ENCODE measurements at places on chromosomes 12 and 14.

- no peak for DNase-seq
These were observed 9.6 kb downstream of the BAG5 start for GRCh38 chr14:103552846-103553210.

DNA sequence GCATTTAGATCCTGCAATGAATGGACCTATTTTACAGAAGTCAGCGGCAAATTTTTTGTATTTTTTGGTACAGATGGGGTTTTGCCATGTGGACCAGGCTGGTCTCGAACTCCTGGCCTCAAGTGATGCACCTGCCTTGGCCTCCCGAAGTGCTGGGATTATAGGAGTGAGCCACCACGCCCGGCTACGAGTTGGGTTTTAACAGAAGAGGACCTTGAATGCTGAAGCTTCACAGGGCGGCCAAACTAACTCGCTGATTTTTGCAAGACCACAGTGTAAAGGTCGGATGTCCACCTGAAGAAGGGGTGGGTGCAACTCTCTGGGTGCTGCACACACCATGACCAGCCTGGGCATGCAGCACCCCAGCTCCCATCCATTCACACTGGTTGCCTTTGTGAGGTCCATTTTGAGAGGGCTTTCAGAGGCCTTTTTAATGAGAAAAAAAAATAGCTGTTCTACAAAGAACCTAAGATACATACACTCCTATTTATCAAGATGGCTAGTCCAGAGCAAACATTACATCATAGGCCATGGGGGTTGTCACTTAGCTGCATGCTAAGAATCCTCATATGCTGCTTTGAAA lies 21.6 kb upstream of the CDK2AP1 start:
- no peak for DNase-seq

GRCh38 chr14:24879661-24880386 lies 170.1 kb downstream of the STXBP6 start:
- DNase-seq = no peak

DNA sequence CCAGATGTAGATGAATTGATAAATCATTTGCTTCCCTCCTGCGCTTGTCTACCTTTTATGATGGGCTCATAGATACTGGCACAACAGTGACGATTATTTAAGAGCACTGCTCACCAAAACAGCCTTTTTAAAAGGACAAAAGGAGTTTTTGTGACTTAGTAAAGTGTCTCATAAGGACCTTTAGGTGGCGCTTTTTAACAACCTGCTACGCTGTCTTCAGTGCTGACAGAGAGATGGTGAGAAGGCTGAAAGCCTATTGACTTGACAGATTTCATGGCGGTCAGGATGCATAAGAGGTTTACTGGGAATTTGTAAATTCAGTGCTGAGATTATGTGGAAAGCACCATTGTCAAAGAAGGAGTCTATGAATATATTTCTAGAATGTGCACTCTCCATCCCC lies 87.6 kb downstream of the SLC15A5 start:
- no peak for DNase-seq

GRCh38 chr12:126160912-126161311 lies 1095.7 kb downstream of the AACS start:
- DNase-seq = no peak

- no peak for DNase-seq
These were observed 214.9 kb downstream of the ZFP36L1 start for GRCh38 chr14:68577802-68578541.

DNA sequence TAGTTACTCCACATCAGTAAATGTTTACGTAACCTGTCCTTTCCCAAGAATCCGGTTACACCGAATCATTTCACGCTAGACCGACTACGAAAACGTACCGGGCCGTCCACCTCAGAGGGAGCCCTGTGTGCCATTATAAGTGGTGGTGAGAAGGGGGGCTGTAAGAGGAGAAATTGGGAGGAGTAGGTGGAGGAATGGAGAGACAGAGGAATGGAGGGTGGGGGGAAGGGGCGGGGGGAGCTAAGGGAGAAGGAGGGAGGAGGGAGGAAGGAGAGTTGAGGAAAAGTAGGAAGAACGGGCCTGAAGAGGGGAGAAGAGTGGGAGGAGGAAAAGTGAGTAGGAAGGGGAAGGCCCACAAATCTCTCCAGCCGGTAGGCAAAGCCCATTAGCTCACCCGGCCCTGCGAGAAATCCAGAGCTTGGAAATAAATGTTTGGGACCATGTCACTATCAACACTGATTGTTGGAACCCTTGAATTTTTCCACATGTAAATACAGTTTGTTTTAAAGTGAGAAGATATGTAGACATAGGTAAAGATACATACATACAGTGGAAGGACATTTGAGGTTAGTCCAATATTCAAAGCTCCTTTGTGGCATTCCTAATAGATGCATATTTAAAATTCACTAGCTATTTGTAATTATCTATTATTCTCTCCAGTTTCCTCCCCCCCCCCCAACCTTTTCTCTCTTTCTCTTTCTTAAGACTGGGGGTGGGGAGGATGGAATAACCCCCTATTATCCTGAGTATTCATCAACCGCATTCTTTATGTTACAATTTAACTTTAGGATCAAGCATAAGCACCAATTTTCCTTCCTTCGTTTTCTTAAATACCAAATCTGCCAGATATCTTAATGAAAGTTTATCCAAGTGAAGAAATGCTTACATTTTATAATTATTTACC lies 2.1 kb upstream of the FOXG1 start:
- DNase-seq = no peak

DNA sequence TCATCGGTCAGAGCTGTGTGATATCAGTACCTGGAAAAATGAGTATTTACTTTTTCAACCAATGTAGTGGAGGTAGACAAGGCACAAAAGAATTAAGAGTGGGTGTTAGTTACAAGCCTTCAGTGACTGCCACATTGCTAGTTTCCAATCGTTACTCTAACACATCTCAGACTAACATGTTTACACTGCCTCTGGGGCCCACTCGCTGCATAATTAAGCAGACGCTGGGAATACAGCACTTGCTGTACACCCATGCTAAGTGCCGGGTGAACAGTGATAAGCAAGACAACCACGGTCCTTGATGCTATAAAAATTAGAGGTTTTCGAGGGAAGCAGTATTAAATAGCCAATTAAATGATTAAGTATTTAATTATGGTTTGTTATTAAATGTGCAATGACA lies 1147.6 kb downstream of the AACS start:
- no peak for DNase-seq

DNA sequence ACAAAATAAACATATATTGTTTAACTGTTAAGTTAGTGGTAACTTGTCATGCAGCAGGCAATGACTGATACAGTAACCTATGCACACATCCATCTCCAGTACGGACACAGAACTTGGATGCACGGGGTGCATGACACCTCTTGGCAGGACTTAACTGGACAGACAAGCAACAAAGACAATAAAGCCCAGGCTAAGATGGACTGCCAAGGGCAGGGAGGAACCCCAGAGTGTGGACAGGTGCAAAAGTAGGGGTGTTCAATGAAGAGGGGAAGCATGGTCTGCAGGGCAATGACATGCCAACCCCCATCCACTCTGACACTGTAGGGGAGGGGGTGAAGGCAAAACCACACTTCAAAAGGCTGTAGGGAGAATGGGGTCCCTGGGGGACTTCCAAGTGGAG lies 11.7 kb downstream of the SSH1 start:
- DNase-seq = no peak

DNA sequence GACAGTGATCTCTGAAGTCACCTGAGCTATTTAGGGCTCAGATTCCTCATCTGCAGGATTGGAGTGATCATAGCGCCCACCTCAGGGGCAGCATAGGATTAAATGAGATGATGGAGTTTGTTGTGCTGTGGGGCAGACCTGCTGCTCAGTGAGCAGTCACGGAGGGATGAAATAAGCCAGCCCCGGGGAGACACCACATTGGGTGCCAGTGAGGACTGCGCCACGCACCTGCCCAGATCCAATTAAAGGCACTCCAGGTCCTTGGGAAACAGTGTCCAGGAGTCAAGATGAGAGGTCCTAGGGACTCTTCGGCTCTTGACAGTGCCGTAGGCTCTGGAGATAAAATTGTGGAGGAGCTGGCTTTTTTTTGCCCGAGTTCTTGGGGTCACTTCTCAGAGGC lies 166.2 kb downstream of the ADGRD1 start:
- no peak for DNase-seq

- DNase-seq = no peak
These were observed 405.2 kb upstream of the FLRT2 start for GRCh38 chr14:85124631-85125290.

GRCh38 chr14:42854061-42854460 lies 1247.4 kb downstream of the LRFN5 start:
- no peak for DNase-seq

GRCh38 chr12:513446-513845 lies 53.7 kb downstream of the B4GALNT3 start:
- DNase-seq = no peak

GRCh38 chr14:53278602-53279506 lies 125.7 kb upstream of the DDHD1 start:
- no peak for DNase-seq

DNA sequence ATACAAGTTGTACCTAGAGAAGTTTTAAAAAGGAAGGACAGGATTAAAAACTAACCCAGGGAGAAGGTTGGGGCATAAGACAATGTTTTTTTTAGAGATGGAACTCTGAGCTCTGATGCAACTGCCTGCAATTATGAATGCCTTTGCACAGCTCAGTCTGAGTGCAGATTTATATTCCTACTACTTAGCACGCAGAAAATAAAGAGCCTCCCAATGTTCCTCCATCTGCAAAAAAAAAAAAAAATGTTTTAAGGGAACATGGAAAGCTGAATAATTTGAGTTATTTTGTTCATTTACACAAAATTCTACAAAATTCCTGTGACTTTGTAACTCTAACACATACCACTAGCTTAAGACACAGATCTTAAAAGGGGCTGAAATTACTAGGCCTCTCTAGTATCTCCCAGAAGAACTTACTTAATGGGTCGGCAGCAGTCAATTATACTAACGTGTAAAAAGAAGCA lies 15.7 kb downstream of the CLIP1 start:
- no peak for DNase-seq

GRCh38 chr14:75711105-75711795 lies 50.2 kb downstream of the TTLL5 start:
- DNase-seq = no peak

- DNase-seq = no peak
These were observed 53.0 kb downstream of the SAV1 start for GRCh38 chr14:50615056-50615455.

GRCh38 chr12:6080149-6081045 lies 44.1 kb downstream of the VWF start:
- no peak for DNase-seq

DNA sequence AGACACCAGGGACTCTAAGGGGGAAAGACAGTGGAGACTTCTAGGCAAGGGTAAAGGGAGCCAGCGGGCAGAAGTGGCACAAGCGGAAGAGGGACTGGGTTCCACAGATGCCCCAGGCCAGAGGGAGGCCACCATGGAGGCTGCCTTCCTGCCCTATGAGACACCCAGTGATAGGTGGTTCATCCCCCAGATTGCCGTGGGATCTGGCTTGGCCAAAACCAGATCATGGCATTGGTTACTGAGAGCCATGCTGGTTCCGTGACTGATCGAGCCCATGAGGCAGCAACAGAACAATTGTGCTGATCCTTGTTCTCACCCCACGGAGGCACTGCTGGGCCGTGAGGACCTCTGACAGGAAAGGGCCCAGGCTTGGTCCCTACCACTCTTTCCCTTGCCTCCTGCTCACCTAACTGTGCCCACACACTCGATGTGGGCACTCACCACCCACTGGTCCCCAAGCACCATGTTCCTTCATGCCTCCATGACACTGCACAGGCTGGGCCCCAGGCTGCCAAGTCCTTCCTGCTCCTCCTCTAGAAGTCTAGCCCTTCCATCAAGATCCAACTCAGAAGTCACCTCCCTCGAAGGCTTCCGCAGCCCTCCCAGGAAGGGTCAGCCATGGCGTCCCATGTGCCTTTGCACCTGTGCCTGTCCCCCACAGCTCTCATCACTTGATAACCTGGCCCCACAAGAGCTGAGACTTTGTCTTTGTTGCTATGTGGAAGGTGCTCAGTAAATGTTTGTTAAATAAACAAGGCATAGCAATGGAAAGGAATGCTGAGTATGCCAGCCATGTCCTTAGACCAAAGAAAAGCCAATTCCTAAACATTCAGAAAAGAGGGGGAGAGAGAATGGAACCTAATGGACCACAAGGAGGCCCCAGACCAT lies 7.3 kb downstream of the KRT79 start:
- DNase-seq = no peak

DNA sequence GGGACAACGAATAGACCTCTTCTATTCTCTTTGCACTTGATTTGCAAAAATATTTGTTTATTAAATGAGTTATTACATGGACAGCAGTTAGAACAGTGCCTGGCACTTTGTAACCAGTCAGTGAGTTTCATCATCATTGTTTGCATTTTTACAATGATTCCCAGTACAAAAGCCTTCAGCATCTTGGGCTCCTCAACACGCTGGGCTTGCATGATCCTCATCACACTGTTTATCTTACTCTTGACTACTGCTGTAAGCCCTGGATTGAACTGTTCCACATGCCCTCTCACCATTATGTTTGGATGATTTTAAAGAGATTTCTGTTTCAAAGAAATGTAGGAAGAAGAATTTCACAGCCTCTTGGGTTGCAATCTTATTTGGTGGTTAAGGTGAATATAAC lies 204.3 kb downstream of the PELI2 start:
- no peak for DNase-seq

- DNase-seq = no peak
These were observed 70.7 kb upstream of the TMEM263 start for GRCh38 chr12:106885026-106885425.

GRCh38 chr12:122501489-122501989 lies 807 bp upstream of the ZCCHC8 start:
- DNase-seq = no peak

DNA sequence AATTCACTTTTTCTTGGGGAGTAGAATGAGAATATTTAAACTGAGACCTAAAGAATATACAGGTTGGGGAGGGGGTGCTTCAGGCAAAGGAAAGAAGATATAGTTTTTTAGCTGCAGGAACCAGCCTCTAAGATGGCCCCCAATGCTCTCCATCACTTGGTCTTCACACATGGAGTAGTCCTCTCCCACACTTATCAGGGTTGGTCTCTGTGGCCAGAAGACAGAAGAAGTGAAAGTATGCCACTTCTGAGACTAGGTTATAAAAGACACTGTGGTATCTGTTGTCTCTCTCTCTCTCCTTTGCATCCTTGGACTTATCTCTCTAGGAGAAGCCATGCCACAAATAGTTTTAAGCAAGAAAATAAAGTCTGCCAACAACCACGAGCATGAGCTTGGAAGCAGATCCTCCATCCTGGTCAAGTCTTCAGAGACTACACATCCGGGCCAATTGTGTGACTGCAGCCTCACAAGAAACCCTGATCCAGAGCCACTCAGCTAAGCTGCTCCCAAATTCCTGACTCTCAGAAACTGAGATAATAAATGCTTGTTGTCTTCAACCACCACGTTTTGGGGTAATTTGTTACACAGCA lies 18.0 kb downstream of the PUS7L start:
- DNase-seq = no peak

DNA sequence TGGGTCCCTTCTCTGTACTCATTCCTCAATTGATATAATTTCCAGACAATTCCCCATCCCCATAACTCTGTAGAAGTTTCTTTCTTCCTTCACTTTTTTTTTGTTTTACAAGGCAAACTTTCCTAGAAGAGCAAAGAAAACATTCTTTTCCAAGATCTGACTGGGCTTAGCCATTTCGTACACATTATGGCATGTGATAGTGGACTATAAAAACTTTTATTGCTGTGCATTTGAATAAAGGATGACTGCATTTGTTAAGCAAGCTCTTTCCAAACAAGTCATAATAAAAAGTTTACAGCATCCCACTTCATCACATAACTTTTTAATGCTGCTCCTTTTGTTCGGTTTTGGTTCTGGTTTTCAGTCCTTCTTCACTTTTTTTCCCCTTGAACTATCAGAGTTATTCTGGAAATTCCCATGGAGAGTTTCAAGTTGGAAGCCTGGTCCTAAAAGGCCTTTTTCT lies 231.0 kb upstream of the HMGA2 start:
- DNase-seq = no peak
